Activated effector memory CD4-positive, alpha-beta T cell treated with Interleukin-2 at 50 U/mL for 16 hours (primary cell): ENCODE measurements at places on chromosomes 11 and 22.

GRCh38 chr11:59756558-59756840 is 1.3 kb downstream of the STX3 start:
- DNase-seq: no peak

GRCh38 chr11:1035577-1036283 is 788 bp downstream of the MUC6 start:
- DNase-seq: no peak

DNA sequence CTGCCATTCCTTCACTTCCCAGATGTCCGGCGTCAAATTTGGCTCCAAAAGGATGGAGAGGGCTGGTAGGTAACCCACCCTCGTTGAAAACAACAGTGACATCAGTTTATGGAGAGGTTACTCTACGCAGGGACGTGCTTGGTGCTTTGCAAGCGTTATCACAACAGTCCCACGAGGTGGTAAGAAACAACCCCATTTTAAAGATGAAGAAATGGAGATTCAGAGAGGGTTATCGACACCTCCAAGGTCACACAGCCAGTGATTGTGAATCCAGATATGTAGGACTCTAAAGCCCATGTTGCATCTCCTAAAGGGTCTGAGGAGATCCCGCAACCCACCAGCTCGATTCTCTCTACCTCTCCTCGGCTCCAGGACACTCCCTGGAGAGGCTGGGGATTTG is 773 bp downstream of the MIAT start:
- DNase-seq: peak; percentile 2

DNA sequence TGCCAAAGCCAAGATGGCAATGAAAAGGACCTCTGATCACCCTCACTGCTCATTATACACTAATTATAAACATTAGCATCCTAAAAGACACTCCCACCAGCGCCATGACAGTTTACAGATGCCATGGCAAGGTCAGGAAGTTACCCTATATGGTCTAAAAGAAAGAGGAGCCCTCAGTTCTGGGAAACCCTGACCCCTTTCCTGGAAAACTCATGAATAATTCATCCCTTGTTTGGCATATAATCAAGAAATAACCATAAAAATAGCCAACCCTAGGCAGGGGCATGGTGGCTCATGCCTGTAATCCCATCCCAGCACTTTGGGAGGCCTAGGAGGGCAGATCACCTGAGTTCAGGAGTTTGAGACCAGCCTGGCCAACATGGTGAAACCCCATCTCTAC is 12.7 kb upstream of the CAPN5 start:
- DNase-seq: no peak

- no peak for DNase-seq
Measured at GRCh38 chr22:37176464-37177061, 11.5 kb downstream of the C1QTNF6 start.

- DNase-seq: no peak
Measured at GRCh38 chr11:111548525-111548924, 8.0 kb downstream of the LAYN start.

DNA sequence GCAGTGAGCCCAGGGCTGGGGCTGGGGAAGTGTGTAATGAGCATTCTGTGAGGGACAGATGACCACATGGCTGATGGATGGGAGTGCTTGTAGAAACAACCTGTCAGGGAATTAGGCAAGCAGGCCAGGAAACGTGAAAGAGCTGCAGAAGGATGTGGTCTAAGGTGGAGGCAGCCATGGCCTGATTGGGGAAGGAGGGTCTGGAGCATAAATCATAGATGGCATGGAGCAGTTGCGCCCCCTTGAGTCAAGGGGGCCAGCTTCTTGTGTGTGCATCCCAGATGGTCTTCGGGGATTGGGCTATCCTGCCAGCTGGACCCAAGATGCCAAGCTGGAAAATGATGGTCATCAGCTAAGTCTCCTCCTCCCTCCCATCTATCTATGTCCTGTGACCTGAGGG is 119.4 kb upstream of the CLPB start:
- DNase-seq: no peak

DNA sequence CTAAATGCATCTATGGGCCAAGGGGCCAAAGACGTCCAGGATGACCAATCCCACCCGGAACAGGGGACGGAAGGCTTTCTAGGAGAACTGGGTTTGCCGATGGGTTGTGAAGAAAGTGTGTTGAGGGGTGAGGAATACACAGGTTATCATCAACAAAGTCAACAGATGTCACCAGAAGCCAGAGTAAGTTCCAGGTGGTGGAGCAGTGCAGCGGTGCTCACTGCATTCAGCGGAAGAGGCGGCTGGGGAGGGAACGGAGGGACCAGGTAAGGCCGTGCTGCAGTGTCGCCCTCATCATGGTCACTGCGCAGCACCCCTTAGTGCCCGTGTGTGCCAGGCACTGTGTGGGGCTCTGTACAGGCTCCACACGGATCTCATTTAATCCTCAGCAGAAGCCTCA is 176.0 kb downstream of the EFCAB6 start:
- DNase-seq: no peak

DNA sequence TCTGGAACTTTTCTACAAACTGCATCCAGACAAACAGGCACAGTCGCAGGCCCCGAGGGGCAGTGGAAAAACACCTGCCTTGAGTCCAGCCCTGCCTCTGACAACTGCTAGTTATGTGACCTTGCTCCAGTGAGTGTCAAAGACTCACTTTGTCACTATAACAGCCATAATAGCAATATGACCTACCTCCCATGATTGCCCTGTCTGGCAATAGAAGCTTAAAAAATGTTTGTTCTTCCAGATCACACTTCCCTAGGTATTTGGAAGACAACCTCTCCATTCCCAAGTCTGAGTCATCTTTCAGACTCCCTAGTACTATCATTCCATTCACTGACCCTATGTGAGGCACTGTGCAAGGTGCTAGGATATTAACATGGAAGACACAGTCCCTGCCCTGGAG is 74.5 kb downstream of the RPL27A start:
- no peak for DNase-seq

DNA sequence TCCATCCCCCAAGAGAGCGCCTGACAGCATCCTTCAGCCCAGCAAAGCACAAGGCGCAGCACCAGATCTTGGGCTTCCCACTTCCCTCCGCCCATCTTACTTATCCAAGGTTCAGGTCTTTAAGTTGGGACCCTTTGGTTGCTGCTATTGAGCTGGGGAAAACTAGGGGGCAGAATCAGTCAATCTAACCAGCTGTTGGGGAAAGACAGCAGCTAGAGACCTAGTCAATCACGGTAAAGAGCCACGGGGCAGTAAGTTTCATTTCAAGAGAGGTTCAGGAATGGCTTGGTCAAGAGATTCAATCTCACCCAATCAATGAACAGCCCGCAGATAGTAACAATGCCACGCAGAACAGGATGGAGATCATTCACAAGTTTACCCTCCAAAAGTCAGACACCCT is 1.7 kb downstream of the ABTB2 start:
- DNase-seq: no peak

GRCh38 chr22:35092406-35092805 is 26.4 kb downstream of the ISX start:
- no peak for DNase-seq

GRCh38 chr11:75697906-75698581 is 19.6 kb upstream of the MOGAT2 start:
- no peak for DNase-seq

- no peak for DNase-seq
Measured at GRCh38 chr11:68016904-68017817, 7.0 kb downstream of the ALDH3B1 start.

DNA sequence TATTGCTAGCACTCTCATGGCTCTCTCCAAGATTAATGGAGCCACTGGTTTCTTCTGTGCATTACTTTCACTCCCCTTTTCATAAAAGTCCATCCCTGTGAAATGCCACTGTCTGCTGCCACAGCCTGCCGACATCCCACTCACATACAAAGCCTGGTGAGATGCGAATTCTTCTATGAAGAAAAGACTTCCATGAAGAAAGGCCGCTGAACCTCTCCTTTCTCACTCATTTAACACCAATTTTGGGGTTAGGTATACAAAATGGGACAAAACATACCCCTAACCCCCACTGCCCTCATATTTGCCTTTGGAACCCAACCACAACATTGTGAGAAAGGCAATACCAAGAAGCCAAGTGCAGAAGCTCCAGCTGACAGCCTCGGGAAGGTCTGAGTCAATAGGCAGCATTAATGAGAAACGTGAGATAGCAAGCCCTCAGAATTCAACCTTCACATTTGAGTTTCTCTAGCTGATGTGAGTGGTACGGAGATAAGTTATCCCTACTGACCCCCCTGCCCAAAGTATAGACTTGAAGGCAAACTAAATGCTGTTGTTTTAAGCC is 156.4 kb downstream of the ATG16L2 start:
- DNase-seq: no peak

DNA sequence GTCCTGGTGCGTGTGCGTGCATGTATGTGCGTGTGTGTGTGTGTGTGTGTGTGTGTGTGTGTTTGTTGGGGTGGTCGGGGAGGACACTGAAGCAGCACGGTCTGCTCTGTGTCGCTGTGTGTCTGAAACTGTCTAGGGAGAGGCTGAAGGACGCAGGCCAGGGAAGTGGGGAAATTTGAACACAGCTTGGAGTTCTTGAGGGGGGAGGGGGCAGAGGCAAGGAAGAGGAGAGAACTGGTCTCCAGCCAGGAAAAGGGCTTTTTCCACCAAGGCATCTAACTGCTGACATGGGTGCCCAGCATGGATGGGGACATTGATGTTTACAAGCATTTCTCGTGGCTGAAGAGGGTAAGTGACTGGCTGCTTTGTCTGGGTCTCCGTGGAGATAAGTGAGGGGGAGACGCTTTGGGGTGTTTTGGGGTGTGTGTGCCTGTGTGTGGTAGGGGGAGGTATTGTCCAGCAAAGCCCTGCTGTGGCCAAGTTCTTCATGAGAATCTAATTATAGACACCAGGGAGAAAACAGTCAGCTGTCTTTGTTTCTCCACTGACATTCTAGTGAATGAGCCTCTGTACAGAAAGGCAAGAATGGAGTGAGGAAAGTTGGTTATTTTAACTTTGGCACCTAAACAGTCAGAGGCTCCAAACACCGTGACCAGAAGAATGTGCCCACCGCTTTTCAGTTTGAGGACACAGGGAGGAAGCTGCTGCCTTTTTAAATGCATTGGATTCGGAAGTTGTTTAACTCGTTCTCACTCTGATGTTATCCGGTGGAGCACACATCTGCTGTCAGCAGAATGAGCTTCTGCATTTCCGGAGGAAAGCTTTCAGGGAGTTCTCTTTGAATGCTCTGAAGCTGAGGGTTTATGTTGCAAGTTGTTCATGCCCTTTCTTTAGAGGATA is 63.7 kb downstream of the PPFIBP2 start:
- no peak for DNase-seq

- no peak for DNase-seq
Measured at GRCh38 chr11:99682646-99683045, 661.9 kb downstream of the CNTN5 start.

DNA sequence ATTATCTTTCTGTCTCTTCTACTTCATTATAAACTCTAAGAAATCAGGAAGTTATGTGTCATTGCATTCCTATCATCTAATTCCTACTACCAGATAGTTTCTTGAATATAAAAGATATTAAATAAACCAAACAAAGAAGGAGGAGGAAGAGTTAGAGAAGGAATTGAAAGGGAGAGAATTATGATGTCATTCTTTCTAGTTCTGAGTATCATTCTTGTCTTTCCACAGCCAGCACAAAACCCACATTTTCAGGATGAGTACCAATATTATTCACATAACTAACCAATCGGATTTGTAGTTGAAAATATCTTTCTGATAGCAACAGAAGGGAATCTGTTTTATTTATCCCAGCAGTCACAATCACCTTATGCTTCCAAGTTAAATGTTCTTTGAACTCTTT is 13.3 kb downstream of the MS4A13 start:
- no peak for DNase-seq

DNA sequence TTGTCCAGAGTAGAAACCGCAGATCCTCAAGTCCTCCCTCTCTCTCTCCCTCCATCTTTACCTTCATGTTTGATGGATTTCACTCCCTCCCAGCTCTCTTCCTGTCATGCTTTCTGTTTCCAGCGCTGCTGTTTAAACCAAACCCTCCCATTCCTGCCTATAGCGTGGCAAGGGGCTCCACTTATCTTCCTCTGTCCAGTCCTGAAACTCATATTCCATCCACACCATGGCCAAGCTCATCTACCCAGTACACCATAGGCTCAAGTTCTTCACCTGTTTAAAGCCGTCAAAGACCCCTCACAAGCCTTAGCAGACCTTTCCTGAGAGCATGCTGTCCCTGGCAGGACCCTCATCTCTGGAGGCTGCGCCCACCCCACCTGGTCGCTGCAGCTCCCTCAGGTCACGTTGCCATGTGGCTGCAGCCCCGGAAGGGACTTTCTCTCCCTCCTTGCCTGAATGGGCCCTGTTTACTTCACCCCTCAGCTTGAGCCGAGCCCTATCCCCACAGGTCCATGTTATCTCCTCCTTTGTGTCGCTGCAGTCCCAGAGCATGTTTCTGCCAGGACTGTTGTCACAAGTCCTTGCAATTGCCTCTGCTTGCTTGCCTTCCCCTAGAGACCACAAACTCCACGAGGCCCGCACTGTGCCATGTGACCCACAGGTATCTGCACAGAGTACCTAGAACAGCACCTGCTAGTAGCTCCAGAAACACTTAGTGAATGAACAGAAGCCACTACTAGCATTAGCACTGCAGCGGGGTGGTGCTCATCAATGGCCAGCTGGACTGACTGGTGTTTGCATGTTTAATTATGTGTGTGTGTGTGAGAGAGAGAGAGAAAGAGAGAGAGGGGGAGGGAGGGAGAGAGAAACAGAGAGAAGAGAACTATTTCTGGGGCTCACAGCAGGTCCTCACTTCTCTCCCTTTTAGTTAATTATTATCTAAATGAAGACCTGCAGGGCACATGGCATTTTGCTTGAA is 149.4 kb upstream of the SNX19 start:
- no peak for DNase-seq

GRCh38 chr11:119593346-119593745 is 135.7 kb downstream of the NECTIN1 start:
- no peak for DNase-seq

- no peak for DNase-seq
Measured at GRCh38 chr11:37141707-37142106, 543.7 kb upstream of the RAG2 start.

DNA sequence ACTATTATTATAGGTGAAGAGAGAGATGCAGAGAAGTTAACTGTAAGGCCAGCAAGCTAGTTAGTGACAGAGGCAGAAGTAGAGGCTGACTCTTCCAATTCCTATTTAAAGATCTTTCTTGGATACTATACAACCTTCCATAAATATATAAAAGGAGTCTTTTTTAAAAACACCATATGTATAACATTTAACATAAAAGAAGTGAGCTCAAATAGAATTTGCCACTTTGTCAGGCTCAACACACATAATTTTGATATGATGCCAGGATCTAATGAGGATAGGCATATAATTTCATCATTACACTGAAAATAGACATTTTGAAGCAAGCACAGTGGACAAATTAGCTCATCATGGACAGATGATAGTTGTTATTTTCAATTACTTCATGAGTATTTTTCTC is 64.1 kb upstream of the MPPED2 start:
- DNase-seq: no peak

DNA sequence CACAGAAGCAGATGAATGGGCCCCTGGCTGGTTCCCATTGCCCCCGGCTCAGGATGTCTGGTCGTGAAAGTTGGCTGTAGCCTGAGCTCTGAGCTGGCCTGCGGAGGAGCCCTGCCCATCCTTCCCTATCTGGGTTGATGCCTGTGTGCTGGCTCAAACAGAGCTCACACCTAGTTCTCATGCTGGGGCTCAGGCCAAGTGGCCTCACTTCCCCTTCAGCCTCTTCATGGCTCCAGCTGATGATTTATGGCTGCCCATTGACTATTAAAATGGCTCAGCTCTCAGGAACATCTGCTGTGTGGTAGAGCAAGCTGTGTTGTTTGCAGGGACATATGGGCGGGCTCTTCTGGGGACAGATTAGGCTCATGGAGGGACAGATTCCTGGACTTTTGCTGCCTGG is 64.7 kb downstream of the ADAMTS15 start:
- no peak for DNase-seq

- no peak for DNase-seq
Measured at GRCh38 chr11:16528639-16529038, 172.3 kb upstream of the SOX6 start.
